ENCODE measurements at places on chromosomes 5 and 9.

- DNase-seq = no peak
These were observed 46.6 kb downstream of the CD180 start for GRCh38 chr5:67149951-67150523.

DNA sequence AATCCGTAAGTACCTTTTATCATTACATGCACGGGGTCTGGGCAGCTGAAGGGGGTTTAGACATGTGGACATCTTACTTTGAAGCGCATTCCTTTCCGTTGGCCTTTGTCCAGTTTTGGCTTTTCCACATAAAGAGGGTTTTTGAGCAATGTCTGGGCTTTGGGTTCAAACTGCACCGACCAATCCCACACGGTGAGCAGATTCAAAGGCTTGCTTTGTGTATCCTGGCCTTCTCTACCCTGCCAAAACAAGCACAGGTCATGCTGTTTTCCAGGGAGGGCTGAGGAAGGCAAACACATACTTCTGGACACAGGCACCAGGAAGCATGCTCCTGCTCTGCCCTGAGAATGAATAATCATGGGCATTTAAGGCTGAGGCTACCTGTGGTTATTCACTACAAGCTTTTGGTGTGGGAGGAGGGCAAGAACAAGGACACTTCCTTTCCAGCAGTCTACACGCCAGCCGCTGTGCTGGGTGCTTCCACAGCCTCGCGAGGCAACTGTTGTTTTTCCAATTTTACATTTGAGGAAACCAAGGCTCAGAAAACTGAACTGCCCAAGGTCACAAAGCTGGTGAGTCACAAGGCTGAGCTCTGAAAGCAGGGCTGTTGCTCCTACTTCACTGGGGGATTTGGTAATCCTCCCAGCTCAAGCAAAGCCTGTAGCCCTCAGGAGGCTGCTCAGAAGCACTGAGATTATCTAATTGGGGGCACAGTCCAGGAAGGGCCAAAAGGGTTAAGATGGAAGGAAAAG is 59.8 kb upstream of the GOLPH3 start:
- DNase-seq = no peak

- no peak for DNase-seq
These were observed 121.4 kb downstream of the NFIB start for GRCh38 chr9:14192556-14192955.

DNA sequence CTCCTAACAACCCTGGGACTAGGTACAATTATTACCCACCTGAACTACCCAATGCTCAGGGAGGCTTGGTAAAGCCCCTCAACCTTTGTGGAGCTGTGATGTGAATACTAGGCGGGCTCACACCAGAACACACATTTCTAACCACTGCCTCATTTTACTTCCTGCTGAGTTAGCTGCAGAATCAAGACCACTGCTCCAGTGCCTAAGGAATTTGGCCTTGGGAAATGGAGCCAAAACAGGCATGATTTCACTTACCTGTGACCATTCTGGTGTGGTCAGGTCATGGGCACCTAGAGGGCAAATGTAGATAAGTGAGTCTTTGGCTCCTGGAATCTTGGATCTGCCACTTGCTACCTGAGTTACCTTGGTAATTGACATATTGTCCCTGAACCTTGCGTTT is 5.2 kb downstream of the WWC1 start:
- no peak for DNase-seq

DNA sequence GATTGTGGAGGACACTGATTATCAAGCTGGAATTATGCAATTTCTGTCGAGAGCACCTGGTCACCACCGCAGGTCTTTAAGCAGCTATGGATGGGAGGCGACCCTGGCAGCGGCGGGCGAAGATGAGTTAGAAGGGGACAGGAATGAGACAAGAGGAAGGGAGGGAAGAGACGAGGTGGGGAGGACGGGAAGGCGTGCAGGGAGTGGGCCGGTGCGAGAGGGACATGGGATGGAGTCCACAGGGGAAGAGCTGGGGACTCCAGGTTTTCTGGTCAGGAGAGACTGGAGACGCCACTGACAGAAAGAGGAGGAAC is 192.3 kb downstream of the MELK start:
- no peak for DNase-seq

- DNase-seq = no peak
These were observed 58.0 kb downstream of the DOCK2 start for GRCh38 chr5:169695025-169695625.

DNA sequence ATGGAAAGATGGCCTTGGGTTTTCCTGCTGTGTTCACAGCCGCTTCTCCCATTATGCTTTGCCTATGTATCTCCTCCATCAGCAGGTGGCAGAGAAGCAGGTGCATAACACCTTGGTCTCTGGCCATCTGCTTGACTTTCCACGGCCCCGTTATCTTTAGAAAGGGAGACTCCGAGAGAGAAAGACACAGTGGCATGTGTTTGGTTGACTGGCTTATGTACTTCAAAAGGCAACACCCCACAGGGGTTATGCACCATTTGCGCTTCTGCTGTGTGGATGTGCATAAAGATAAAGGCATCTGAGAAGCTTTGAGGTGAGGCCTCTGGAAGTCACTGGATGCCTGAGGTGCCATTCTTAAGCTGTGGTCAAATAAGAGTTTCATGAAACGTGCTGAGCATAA is 138.4 kb downstream of the EGFLAM start:
- no peak for DNase-seq

GRCh38 chr9:109806506-109807115 is 26.6 kb downstream of the PALM2AKAP2 start:
- no peak for DNase-seq

- DNase-seq = no peak
These were observed 25.4 kb upstream of the TGFBR1 start for GRCh38 chr9:99079542-99079941.

DNA sequence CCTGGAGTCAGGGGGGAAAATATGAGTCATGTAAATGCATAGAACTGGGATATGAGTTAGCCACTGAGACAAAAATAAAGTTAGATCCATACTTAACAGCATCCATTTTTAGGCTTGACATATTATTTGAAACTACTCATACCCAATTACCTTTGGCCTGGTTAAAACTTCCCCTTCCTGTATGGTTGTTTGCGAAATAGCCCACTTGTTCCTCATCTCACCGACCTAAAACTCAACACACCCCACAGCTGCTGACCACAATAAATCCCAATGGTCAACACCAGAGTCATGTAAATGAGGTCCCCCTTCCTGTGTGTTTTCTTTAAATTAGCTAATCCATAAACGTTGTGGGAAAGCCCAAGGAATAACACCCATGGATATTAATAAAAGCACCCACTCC is 55.2 kb upstream of the TMEM215 start:
- DNase-seq = no peak

DNA sequence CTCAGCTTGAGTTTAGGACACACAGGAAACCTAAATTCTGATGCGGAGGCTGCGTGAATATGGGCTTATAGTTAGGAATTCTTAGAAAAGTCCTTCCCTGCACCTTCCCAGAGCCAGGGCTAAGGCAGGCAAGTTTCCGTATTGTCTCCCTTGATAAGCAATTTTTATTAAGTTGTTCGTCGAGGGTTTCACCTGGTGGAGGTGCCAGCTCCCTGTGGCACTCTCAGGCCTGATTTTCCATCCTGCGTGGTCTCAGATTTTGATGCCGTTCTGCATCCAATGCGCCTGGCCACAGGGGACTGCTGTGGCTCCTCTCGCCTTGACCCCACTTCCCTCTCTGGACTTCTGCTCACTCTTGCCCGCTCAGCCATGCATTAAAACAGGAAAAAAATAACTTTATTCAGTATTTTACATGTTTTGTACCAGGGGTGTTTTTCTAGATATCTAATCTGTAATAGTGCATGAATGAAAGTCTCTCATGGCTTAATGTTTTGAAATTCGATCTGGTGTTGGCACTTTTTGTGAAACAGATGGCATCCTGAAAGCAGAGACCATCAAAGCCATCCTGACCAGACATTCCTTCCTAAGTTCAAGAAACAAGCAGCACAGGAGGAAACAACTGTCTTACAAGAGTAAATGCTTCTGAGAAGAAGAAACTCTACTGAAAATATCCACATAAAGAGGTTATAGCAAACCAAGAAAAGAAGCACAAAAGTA is 50.7 kb downstream of the TRIP13 start:
- no peak for DNase-seq

DNA sequence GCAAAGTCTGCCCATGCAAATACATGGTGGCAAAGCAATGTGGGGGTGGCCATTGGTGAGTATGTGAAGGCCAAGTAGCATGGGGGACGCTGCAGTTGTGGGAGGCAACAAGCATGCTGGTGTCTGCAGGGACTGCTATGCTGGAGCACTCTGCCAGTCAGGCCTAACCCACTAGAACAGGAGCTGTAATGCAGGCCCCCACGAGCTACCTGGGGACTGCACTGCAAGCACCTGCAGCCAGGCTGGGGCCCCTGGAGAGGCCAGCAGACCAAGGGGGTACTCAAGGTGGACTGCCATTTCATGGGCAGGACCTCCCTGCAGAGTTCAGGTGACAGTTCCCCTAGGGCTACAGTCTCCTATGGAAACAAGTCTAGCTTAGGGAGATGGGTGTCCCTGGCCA is 183.8 kb upstream of the PDE4D start:
- DNase-seq = no peak

DNA sequence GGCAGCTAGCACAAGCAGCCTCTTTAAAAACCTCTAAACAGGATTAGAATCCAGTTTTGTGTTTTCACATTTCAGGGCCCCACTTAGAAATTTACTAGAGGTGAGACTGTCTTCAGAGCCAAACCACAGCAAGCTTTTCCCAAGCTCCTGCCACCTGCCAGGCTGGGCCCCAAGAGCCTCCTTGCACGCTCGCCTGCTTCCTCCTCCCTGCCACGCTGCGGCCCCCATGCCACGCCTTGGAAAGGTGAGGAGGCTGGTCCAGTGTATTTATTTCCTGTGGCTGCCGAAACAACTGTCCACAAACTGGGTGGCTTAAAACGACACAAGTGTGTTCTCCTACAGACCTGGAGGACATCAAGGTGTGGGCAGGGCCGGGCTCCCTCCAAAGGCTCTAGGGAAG is 43.4 kb downstream of the NKX2-5 start:
- no peak for DNase-seq

DNA sequence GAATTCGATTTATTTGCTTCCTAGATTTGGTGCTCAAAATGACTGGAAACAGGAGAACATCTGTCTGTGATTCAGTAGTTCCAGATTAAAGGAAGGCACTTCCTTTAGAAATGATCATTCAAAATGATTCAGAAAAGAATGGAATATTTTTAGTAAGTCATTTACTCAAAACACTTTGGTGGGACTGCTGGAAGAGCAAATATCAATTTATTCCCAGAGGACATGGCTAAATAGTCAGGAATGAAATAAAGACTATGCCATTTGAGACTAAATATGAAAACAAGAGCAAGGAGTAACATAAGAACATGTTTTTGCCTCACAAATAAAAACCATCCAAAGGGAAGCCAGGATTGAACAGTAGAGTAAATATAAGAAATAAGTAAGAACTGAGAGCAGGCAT is 138.6 kb upstream of the RASA1 start:
- no peak for DNase-seq

Measured in stimulated activated CD8-positive, alpha-beta memory T cell treated with anti-CD3 and anti-CD28 coated beads, Interleukin-4, amount 100 ng/mL, for 1 hour (primary cell).